ENCODE measurements at places on chromosomes 6 and 20.
A peak's percentile ranks its signal among the peaks of the same experiment; 100 is the strongest.

DNA sequence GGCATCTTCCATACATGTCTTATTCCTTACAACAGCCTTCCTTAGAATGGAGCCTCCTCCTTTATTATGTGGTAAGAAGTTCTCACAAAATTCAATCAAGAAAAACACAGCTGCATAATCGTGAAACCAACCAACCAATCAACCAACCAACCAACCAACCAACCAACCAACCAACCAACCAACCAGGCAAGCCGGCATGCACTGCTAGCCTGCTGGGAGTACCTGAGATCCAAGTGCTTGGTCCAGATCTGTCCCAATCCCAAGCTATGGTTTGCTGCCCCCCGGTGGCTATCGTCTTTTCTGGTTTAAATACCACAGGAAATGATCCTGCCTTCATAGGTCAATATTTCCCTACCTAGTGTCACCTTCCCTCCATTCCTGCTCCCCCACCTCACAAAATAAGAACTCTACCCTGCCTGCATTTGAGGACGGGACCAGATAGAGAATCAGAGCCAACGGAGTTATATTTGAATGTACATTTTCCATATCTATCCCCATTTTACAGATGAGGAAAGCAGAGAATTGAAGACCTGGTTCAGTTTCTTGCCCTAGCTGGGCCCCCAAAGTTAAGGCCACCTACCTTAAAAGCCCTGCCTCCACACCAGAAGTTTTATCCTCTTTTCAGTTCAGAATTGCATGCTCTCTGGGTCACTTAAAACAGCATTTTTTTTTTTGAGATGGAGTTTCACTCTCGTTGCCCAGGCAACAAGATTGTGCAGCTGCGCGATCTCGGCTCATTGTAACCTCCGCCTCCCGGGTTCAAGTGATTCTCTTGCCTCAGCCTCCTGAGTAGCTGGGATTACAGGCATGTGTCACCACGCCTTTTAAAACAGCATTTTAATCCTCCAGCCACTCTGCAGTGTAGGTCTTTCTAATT, 27.1 kb downstream of the RAB44 start:
- peak; percentile 55 for DNase-seq

GRCh38 chr20:47730744-47731143, 54.5 kb downstream of the SULF2 start:
- no peak for DNase-seq

- no peak for DNase-seq
Measured at GRCh38 chr6:25085756-25086155, 150.0 kb upstream of the RIPOR2 start.

DNA sequence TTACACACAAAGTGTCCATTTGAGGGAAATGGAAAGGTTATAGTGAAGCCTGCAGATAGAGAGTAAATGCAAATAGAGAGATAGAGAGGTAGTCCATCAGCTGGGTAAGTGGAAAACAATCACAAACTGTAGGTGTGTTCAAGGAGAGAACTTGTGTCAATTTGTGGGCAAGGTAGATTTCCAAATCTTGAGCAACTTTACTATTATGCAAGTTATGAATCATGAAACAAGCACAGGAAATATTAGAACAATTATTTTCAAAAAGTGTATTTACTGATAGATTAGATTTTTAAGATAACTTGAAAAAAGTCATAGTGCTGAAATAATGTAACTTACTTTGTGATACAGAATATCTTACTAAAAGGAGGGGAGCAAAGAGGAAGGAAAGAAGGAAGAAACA, 792.9 kb downstream of the EYS start:
- no peak for DNase-seq

DNA sequence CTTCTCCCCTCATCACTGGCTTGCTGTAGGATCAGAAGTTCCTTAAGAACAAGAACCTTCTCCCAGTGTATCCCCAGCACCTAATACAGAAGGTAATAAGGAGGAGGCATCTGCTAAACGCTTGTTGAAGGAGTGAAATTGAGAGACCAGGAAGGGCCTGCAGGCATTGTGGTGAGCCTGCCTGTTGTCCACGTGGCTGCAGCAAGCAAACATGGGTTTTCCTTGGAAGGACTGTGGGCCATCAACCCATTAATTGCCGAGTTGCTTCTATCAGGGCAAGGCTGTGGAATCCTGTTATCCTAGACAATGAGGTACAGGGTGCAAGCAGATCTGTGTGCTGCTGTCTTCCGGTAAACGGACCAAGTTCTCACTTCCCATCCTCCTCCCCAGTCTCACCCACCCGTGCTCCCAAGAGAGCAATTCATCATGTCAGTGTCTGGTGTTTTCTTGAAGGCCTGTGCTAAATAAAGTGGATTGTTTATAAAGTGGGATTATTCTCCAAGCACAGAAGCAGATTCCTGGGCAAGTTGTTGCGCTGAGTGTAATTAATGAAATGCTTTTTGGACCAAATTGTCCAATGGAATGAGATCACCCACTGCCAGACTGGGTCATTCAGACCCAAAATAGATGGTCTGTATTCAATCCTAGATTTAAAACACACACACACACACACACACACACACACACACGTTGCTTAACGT, 164.6 kb upstream of the CDYL start:
- no peak for DNase-seq

DNA sequence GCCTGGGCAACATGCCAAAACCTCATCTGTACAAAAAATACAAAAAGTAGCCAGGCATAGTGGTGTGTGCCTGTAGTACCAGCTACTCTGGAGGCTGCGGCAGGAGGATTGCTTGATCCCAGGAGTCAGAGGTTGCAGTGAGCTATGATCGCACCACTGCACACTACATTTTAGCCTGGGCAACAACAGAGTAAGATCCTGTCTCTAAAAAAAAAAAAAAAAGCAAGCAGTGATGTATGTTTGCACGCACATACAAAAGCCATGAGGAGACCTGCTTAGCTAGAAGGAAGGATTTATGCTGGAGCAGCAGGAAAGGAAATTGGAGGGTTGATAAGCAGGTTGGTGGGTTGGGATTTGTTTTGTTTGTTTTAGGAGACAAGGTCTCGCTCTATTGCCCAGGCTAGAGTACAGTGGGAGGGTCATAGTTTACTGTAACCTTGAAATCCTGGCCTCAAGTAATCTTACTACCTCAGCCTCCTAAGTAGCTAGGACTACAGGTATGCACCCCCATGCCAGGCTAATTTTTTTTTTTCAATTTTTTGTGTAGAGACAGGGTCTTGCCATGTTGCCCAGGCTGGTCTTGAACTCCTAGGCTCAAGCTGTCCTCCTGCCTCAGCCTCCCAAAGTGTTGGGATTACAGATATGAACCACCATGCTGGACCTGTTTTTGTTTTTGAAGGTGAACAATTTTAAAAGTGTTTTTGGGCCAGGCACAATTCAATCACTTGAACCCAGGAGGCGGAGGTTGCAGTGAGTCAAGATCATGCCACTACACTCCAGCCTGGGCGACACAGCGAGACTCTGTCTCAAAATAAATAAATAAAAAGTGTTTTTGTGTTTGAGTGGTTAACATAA, 4.0 kb downstream of the ZSWIM3 start:
- DNase-seq: peak; percentile 17

- peak; percentile 36 for DNase-seq
Measured at GRCh38 chr6:3259491-3259958, 778 bp downstream of the PSMG4 start.

GRCh38 chr6:137332637-137333280, 113.6 kb upstream of the IFNGR1 start:
- DNase-seq: no peak

GRCh38 chr6:11613858-11614257, 76.3 kb downstream of the TMEM170B start:
- peak; percentile 89 for DNase-seq

DNA sequence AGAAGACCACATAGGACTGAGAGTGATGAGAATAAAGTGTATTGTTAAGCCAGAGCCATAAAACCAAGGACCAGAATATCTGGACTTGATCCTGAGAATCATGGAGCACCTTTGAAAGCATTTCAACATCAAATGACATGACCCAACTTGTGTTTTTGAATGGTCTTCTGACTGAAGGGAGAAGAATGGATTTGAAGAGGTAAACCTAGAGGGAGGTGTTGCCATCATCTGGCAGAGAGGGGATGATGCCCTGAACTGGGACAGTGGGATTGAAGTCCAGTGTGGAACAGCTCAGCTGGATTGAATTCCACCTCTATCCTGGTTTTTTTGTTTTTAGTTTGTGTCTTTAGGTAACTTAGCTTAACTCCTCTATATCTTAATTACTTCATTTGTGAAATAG, 570.0 kb downstream of the TBC1D32 start:
- DNase-seq: no peak

DNA sequence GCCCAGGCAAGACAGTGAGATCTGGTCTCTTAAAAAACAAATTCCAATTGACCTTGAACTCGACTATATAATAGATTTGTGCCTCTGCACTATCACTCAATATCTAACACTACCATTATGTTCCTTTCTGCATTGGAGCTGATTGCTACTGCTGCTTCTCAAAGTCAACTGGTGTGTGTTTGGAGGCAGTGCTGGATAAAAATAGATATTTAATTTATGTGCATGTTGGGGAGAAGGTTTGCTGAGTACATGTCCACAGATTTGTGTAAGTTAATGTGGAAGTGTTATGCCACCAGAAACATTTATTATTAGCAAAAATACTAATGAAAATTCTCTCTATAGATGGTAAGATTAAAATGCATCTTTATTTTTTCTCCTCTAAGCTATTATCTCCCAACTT, 39.5 kb downstream of the ATP9A start:
- DNase-seq: no peak

- DNase-seq: no peak
Measured at GRCh38 chr20:63163596-63164483, 52.1 kb downstream of the YTHDF1 start.

DNA sequence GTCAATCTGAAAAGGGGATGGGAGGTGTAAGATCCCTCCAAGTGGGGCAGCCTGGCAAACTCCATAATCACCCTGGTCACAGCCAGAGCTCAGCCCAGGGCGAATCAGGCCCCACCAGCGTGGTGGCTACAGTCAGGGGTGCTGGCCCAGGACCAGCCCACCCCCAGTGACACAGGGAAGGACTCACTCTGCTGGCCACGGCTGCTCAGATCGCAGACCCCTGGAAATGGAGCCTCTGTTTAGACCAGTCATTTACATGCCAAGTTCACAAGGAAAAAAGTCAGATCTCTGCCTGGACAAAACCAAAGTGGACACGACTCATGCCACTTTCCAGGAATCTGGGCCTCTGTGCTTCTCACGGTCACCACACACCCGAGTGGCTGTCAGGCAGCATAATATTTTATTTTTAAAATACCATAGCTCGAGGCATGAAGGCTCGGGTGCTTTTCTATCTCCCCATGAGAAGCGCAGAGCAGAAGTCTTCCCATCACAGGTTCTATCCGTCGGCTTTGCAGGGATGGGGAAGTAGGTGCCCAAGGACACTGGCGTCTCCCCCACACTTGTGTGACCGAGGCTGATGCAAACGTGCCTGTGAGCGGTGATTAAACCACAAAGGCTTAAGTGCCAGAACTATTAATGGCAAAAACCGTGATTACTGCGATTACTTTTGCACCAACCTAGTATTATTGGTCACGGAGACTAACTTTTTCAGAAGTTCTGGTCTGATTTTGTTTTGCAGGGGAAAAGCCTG, 13.0 kb downstream of the PXDC1 start:
- no peak for DNase-seq

GRCh38 chr6:170291271-170292110, 613 bp upstream of the DLL1 start:
- no peak for DNase-seq

DNA sequence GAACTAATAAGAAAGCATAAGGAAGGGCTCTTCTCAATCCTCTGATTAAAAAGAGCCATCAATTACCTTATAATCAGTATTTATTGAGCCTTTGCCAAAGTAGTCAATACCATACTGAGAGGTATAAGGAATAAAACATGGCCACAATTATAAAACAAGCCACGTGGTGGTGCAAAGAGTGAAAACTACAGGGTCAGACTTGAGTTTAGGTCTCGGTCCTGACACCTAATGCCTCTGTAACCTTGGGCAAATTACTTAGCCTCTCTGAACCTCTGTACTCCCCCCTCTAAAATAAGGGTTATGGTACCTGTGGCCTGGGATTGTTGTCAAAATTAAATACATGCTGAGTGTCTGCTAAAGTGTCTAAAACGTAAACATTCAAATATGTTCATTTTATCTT, 11.8 kb downstream of the TRIM10 start:
- no peak for DNase-seq

- DNase-seq: peak; percentile 78
Measured at GRCh38 chr6:116386581-116387299, 16.0 kb downstream of the DSE start.

DNA sequence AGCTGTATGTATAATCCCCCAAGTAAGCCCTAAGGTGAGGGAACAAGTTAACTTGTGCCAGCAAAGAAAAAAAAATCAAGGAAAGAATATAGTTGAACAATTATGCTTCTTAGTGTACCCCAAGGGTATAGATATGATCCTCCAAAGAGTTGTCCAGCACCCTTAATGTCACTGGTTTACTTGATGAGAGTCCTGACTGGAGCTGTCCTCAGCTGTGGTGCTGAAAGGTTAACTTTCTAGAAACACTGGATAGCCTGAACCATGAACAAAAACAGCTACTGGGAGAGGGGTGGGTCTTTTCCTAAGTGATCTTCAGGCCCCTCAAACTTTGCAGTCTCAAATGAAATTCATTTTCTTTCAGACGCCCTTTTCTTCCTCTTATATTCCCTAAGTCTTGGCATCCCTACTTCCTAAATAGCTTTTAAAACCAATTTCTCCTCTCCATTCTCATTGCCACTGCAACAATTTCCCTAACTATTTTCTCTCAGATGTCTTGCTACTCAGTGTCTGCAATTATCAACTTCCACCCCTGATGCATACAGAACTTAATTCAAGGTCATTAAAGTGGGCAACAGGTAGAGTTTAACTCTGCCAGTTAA, 83.5 kb upstream of the PROKR2 start:
- no peak for DNase-seq

DNA sequence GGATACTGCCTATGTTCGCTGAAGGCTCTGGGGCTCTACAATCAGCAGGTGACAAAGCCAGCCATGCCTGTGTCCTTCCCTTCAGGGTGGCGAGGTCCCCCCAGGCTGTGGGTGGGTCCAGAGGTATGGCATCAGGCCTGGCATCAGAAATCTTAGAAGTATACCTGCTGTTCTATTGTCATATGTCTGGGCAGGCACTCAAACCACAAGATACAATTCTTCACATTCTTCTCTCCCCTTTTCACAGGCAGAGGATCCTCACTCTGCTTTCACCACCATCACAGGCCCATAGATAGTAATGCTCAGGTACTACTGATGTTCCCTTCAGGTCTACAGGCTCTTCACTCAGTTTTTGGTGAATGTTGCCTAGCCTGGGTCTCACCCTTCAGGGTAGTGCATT, 1180.0 kb upstream of the CITED2 start:
- no peak for DNase-seq

GRCh38 chr20:44601801-44602204, 19.4 kb downstream of the PKIG start:
- no peak for DNase-seq

DNA sequence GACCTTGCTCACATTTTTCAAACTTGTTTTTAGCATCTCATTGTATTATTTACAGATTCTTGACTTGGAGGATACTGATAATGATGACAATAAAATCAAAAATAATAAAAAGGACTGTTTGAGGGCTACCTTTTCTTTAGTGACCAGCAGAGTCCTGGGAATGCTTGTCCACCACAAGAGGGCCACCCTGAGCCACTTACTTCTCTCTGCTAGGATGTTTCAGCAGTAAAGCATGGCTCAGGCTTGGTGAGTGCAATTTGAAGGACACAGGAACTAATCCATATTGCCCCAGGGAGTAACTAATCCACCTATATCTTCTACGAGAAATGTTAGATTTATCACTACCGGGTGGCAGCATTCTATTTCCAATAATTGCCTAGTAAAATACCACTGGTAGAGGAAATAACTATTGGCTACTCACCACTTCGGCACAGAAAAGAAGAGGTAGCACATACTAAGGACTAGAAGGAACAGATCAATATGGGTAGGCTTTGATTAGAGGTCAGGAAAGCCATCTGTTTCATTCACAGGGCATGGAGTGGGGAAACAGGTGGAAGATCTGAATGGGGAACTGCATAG, 5.8 kb upstream of the KIAA0408 start:
- peak; percentile 46 for DNase-seq
